ENCODE measurements at places on chromosomes 7 and 10.
A peak's percentile ranks its signal among the peaks of the same experiment; 100 is the strongest.

DNA sequence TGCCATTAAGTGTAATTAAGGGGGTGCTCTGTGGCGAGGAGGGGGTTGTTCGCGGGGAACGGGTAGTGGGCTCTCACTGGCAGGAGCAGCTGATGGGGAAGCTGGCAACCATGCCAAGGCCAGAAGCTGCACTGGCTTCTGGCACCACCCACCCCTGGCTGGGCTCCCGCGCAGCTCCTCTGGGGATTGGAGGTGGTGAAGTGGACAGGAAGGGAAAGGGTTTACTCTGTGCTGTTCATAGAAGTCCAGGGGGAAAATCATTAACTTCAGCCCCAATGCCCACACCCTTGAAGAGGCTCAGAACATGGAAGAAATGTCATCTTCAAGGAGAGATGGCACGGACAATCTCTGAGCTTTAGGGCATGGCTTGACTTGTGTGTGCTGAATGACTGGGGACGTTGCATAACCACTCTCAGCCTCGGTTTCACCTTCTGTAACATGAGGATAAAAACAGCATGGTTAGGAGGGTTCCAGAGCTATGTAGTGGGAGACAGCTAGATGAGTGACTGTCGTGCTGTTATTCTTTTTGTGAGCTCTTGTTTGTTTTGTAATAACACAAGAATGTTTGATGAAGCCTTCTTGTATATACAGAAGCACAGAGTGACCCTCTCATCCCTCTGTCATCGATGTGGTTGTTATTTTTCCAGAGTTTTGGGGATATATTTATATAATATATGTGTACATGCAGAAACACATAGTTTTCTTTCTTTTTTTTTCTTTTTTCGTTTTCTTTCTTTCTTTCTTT is 29.9 kb downstream of the KAZALD1 start:
- no peak for DNase-seq

DNA sequence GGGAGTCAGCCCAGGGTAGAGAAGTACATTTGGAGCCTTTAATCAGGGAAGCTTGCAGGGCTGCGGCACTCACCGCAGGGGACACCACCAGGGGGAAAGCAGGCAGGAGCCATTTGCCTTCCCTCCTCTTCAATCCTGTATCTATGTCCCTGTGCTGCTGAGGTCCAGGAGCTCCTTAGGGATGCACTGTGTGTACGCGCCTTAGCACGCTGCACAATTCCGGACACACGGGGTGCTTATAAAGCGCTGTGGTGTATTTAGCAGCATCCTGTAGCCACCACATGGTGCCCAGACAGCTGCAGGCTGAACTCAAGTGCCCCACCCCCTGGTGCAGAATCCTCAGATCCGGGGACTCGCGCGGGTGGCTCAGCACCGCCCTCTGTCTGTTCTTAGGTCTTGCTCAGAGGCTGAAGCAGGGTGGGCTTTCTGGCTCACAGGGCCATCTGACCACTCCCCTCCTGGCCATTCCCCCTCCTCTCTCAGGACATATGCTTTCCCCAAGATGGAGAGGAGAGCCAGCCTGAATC is 421.4 kb downstream of the SDK1 start:
- no peak for DNase-seq

DNA sequence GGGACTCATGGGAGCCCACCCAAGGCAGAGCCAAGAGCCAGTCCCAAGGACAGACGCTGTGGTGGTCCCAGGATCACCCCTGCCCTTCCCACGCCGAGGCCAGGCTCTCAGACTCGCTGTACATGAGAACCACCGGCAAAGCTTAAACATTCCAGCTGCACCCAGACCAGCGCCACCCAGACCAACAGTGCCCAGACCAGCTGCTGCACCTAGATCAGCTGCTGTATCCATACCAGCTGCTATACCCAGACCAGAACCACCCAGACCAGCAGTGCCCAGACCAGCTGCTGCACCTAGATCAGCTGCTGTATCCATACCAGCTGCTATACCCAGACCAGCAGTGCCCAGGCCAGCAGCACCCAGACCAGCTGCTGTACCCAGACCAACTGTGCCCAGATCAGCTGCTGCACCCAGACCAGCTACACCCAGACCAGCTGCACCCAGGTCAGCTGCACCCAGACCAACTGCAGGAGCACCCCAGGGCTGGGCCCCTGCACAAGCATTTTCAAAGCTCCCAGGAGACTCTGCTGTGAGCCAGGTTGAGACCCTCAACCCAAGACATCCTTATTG is 47.9 kb upstream of the CNPY1 start:
- DNase-seq: peak; percentile 43

GRCh38 chr7:66905689-66906088 is 15.3 kb upstream of the TMEM248 start:
- DNase-seq: no peak

DNA sequence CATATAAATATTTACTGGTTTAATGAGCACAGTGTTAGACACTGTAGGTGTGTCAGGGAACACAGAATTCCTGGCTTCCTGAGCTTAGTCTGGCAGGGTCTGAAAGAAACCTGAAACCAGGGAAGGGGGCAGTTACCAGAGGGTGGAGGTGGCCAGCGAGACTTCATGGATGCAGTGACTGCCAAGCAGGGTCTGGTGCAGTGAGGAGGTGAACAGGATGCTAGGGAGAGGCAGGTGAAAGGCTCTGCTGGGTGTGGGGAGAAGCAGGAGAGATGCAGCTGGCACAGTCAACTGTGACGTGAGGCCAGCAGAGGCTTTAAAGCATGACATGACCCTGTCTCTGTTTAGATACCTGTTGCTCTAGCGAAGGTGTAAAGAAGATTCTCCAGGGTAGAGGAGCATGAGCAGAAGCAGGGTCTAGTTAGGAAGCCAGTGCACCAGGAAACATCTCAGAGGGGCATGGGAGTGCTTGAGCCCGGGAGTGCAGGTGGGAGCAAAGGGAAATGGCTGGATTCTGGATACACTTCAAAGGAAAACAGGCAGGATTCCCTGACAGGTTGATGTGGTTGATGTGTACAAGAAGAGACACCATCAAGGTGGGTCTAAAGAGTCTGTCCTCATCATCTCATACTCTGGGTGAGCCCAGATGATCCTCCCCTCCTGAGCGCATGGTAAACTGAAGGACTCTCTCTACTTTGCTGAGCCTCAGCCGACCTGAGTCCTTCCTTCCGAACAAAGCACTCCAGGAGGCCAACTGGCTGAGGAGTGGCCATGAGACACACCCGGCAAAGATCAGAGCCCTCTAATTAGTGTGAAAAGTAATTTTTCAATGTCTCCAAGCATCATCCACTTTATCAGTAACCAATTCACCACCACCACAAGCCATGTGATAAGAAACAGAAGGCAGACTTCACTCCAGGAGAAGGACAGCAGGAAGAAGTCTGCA is 186.8 kb downstream of the COBL start:
- DNase-seq: no peak

GRCh38 chr7:64959072-64959747 is 31.6 kb downstream of the ZNF117 start:
- no peak for DNase-seq

- no peak for DNase-seq
Observed at GRCh38 chr7:104968648-104969047, 45.4 kb upstream of the KMT2E start.

GRCh38 chr7:112061051-112061450 is 145.1 kb downstream of the DOCK4 start:
- DNase-seq: no peak

DNA sequence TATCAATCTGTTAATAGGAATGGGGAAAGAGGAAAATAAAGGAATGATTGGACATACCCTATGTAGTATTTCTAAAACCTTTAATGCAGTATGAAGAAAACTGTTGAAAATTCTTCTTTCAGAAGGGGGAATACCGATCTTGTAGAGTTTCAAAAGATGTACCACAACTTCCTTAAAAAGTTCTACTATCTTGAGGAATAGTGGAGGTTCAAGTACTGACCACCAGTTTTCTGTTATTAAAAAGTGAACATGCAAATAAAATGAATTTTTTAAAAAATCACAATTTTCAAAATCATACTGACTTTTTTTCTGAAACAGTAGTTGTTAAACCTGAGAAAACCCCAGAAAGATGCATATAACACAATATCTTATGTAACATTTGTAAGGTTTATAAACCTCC is 86.5 kb downstream of the HERC4 start:
- DNase-seq: no peak

GRCh38 chr10:132465193-132465888 is 68.3 kb downstream of the PWWP2B start:
- peak; percentile 42 for DNase-seq
